Activated naive CD8-positive, alpha-beta T cell treated with anti-CD3 and anti-CD28 coated beads, Interleukin-2, amount 10 ng/mL, durations not matched to agents 7 days and 5 days (primary cell): ENCODE measurements at places on chromosomes 6 and 20. TPM values are rescaled to one million over a fixed set of nuclear protein-coding genes. Genes with fewer than 3 reads are reported as not detected.

Gene PLCG1
- 419 TPM for total RNA-seq

Gene PRRT1
- total RNA-seq = 1.1 TPM

Gene NKX2-2
- not detected for total RNA-seq

Gene SLC4A11
- 2.4 TPM for total RNA-seq

Gene MARCKS
- 1.7 TPM for total RNA-seq

Gene OR2J3
- not detected for total RNA-seq

Gene PRSS16
- 1.4 TPM for total RNA-seq

DNA sequence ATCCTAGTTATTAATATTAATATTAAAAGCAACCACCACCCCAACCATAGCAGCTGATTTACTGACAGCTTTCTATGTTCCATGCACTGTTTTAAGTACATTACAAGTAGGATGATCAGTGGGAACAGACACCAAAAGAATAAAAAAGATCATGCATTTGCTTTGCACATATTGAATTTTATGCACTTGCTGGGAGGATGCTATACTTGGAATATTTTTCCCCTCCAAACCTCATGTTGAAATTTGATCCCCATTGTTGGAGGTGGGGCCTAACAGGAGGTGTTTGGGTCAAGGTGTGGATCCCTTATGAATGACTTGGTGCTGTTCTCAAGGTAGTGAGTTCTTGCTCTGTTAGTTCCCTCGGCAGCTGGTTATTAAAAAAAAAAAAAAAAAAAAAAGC is 178.9 kb upstream of the MYLIP start:
- no peak for DNase-seq

GRCh38 chr6:27834879-27835549 is 77.2 kb downstream of the OR2B2 start:
- no peak for DNase-seq

DNA sequence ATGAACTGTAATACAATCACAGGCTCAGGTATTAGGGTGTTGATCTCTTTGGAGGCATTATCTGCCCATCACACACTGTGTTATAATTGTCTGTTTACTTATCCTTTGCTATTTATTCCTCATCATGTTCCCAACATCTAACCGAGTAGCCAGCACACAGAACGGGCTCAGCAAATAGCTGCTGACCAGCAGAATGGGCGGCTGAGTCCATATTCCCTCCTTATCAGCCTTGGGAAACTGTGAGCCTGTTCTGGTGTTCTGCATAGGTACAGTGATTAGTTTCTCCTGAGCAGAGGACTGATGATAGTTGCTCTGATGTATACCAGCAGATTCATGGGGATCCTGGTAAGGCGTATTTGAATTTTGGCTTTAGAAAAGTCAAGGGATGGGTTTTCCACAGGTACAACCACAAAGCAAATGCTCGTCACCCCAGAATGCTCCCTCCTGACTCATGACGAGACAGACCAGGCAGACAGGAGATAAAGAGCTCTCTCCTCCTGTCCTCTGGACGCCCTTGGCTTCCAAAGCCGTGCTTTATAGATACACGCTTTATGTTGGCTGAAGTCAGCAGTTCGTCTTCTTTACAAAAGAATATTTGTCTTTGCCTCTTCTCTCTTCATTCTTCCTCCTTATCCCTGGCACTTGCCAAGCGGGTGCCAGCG is 166.7 kb downstream of the TTLL2 start:
- DNase-seq = no peak

DNA sequence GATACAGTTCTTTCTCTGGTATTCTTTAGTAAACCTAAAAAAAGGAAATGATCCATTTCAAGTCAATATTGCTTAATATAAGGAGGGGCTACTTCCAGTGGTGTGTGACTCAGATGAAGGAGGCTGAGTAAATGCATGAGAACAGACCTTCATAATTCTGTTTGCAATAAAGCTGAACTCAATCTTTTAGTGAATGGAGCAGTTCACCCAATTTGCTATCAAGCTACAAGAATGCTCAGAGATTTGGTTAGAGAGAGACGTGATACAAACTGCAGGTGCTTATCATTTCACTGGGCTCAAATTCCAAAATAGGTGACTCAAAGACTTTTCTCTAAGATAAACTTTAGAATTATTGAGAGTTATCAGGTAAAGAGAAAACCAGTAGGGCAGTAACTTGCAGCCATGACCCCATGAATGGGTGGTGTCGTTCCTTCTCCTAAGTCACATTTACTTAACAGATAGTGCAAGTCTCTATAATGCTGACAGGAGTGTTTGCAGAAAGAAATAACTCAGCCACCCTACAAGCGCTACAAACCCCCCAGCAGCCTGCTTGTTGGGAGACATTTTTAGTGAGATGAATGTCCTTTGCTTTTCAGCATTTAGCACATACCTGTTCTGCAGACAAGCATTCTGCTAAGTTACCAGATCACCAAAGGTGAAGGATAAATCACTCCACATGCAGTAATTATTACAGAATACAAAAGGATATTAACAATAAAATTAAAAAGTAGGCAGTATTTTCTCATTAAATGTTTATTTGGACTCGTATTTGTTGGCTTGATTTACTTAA is 16.4 kb upstream of the BLOC1S5 start:
- DNase-seq = no peak

DNA sequence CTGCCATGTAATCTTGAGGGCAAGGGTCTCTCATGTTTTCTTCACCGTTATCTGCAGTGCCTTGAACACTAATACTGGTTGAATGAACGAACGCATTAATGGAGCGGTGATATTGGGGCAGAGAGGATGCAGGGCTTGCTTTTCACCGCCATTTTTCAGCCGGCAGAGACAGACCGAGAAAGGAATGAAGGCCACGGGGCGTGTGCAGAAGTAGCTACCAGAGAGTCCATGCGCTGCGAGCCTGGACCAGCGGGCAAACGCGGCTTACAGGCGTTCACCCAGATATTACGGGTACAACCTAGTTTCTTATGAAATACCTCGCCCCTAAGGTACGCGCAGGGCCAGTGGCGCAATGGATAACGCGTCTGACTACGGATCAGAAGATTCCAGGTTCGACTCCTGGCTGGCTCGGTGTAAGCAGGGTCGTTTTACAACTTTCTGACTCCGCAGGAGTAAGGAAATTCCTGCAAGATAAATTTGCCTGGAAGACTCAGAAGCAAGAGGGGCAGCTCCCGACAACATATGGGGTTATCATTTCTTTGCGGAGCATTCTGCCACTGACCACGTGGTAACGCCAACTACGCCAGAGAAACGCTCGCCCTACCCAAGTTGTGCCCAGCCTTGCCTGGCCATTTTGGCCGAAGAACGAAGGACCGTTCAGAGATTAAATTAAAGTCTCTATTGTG is 863 bp upstream of the HMGN4 start:
- DNase-seq = peak; percentile 81

DNA sequence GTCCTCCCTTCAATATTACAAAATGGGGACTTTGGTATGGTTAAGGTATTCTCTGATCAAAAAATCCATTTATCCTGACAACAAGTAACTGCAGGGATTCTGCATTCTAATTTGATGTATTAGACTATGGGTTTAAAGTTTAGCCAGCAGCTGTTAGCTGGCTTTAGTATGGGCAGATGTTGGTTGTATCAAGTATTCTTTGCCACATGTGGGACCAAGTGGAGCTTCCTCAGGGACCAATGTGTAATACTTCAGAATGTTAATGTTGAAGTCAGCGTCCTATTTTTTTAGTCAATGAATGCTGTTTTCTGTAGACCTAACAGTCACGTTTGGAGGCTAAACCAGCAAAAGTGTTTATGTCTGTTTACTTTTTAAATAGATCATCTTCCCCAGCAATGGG is 41.4 kb downstream of the MOXD1 start:
- no peak for DNase-seq

- no peak for DNase-seq
These were observed 195.0 kb downstream of the SYNDIG1 start for GRCh38 chr20:24664266-24664986.

GRCh38 chr6:105492706-105493673 is 90.1 kb upstream of the PREP start:
- no peak for DNase-seq

GRCh38 chr6:129251669-129252376 is 368.9 kb downstream of the LAMA2 start:
- no peak for DNase-seq
